ENCODE measurements at places on chromosomes 12 and 14.

DNA sequence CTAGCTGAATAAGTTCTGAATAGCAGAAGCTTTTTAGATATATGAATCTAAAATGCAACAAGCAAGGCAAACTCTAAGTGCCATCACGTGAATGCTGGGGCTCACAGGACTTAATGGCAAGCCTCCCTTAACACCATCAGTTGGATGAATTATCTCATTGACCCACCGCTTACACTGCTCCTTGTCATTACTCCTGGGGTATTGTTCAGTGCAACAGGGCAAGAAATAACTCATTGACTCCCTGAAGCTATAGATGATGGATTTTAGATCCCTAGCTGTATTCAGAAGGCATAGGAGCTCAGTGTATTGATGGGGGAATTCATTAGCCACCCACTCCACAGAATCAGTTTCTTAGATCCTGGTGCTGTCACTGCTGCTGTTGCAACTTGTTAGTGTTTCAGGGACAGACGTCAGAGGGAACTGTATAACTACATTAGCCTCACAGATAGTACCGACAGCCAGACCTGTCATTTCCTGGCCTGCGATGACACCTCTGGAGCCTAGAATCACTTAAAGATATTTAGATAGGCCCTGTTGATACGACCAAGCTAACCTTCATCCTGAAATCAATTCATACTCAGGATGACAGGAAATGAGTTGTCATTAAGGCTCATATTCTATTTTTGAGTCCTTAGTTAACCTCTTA, 735.3 kb downstream of the DIO2 start:
- DNase-seq: no peak

DNA sequence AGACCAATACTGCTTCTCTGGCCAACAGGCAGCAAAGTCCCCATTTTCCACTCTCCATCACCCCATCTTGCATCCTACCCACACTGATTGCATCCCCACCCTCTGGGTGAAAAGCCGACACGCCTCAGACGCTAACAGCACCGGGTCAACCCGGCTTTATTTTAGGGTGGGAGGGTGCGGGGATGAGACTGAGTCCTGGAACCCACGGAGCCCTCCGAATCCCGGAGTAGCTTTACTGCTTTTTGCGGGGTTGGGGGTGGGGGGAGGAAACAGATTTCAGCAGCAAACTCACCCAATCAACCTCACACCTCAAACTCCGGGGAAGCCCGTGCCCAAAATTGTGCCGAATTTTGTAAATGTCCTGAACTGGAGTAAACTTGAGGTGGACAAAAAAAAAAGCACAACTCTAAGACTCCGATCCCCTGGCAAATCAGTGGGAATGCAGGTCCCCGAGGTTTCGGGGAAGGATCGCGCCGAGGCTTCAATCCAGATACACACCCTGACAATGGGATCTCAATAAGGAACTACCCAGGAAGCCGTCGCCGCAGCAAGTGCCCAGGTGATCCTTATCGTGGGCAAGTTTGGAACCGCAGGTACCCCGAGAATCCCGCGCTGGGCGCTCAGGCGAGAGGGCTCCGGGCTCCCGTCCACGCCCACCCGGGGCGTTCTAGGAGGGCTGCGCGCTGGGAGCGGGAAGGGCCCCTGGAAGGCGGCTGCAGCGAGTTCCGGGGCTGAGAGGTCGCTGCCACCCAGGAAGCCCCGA, 1.1 kb downstream of the GCH1 start:
- DNase-seq: peak; percentile 4

- no peak for DNase-seq
Observed at GRCh38 chr12:44874981-44875416, 1.1 kb downstream of the NELL2 start.

- DNase-seq: no peak
Observed at GRCh38 chr14:98826618-98827017, 445.4 kb downstream of the BCL11B start.

DNA sequence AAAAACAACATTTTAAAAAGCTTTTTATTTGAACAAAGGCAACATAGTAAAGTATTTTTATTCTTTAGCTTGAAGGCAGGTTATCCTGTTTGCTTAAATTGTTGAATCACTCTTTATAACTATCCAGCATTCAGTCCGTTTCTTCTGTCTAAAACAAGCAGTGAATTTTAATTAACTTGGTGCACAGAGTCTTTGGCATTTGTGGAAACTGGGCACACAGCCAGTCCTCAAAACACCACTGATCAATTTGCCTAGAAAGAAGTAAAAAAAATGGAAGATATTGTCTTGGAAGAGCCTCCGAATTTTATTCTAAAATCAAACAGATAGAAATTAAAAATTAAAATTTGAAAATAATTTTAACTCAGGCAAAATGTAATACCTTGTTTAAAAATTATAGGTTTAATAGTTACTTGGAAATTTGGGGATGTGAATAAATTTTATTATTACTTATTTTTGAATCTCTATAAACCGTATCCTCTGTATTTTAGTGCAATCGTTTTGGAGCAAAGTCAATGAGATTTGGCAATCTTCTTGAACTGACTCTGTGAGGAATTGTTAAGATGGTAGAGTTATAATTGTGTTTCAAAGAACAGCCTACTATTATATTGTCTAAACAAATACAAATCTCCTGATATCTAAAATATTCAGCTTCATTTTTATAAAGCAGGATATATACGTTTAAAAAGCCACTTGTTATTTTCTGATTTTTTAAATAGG, 927.0 kb downstream of the SLC16A7 start:
- no peak for DNase-seq

DNA sequence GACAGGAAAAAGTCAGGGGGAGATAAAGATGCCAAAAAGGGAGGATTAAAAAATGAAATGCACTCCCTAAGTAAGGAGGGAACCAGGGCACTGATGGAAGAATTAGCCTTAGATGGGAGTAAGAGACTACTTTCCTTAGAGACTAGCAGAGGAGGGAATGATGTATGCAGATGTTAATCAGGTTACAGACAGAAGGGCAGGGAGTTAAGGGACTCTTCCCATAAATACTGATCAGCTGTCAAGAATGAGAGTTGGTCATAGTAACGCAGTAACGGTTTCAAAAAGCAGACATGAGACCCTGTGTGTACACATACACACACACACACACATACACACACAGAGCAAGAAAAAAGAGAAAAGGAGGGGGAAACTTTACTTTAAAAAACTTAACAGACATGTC, 93.4 kb downstream of the PHLDA1 start:
- DNase-seq: no peak

GRCh38 chr12:57389033-57389432, 41.8 kb downstream of the R3HDM2 start:
- no peak for DNase-seq

DNA sequence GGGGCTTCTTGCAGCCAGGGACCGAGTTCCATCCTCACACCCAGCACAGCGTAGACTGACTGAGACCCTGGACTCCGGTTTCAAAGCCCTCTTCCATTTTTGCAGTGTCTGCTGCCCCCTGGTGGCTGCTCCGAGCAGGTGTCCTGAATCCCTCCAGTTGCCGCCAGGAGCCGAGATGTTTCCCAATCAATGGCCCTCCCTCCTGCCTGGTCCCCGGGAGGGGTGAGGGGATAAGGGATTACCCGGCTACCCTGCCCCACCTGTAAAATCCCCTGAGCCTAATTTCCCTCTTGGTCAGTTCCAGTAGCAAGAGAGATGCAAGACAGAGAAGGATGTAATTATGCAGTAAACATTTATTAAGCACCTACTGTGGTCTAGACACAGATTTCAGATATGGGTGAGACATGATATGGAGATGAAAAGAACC, 55.0 kb downstream of the PHETA1 start:
- peak; percentile 46 for DNase-seq

DNA sequence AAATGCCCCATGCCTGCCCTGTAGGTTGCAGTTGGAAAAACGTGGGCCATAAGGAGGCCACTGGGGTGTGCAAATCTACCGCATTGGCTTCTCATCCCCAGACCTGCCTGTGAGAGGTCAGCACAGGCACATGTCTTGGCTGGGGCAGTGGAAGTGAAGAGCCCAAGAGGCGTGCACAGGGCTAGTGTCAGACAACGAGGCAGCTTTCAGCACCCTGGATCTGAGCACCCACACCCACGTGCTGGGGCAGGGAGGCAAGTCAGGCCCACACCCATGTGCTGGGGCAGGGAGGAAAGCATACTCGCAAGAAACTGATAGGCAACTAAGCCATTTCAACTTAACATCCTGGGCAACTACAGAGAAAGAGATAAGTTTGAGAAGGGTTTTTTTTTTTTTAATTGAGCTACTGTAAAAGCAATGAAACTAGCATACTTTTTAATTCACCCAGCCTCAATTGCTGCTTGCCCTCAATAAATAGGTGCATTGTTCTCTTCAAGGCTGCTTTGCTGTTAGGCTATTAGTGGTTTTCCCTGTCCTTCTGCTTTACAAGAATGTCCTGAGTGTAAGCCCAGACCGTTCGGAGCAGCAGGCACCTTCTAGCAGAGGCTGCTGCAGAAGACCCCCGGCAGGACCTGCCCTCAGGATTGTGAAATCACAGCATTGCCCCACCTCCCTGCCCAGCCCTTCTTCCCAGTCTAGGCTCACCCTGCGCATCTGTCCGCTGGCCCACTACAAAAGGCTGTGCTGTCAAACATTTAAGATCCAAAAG, 355.3 kb upstream of the FKBP4 start:
- DNase-seq: no peak
